ENCODE measurements at places on chromosomes 12 and 14.

DNA sequence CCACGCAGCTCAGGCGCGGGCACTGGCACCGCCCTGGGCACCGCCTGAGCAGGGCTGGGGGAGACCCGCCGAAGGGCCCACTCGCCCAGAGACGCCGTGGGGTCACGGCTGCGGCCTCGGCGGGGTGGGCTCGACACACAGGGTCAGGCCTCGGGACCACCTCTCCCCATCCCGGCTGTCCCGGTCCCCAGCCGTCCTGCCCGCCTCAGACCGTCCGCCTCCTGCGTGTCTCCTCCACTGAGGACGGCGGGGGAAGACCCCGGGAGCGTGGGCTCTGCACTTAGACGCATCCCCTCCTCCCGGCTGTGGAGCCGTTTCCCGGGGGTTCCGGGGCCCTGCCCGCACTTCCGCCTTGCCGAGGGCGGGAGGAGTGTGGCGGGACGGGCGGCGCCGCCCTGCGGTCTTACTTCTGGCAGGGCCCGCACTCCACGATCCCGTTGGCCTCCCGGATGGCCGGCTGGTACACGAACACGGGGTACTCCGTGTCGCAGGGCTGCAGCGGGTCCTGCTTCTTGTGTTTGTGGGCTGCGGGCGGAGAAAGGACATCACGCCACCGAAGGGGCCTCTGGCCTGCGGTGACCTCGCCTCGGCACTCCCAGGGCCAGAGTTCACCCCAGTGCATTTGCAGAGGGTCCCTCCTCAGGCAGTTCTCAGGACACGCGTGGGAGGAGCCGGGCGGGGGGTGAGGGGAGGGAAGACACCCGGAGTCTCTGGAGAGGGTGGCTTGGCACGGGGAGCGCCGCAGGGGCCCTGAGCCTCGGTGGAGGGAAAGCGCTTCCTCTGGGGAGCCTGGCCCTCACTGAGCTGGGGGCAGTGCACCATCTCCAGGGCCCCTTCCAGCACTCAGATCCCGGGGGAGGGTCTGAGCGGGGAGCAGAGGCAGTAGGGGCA, 23.1 kb upstream of the LRTM2 start:
- DNase-seq: no peak

GRCh38 chr12:2858944-2859421, 2.1 kb upstream of the TEX52 start:
- DNase-seq: no peak

DNA sequence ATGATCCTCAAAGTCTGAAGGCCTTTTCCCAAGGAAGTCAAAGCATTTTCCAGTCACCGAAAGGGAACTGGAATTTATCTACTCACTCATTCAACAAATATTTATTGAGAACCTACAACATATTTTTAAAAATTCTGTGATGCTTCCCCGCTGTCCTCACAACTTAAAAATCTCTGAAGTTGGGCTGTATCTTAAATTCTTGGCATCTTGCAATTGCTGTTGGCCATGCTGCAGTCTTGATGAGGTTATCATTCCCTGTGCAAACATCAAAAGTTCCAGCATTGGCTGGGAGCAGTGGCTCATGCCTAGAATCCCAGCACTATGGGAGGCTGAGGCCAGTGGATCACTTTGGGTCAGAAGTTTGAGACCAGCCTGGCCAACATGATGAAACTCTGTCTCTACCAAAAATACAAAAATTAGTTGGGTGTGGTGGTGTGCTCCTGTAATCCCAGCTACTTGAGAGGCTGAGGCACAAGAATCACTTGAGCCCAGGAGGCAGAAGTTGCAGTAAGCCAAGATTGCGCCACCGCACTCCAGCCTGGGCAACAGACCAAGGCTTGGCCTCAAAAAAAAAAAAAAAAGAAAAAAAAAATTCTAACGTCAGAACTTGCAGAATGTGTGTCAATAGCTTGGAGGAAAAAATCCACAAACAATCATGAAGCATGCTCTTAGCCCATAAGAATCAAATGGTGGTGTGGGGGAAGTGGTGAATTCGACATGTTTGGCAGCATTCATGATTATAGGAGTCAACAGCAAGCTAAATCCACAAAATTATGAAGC, 34.9 kb downstream of the CCDC177 start:
- DNase-seq: no peak

- no peak for DNase-seq
These were observed 50.0 kb downstream of the SSPN start for GRCh38 chr12:26245175-26245942.

- DNase-seq: no peak
These were observed 141.8 kb downstream of the VRK1 start for GRCh38 chr14:96938946-96939345.

- DNase-seq: no peak
These were observed 5.1 kb downstream of the TESC start for GRCh38 chr12:117093918-117094630.

GRCh38 chr14:61753631-61754030, 8.6 kb upstream of the SNAPC1 start:
- DNase-seq: no peak

GRCh38 chr12:6751767-6752166, 1.2 kb downstream of the MLF2 start:
- DNase-seq: no peak

- no peak for DNase-seq
These were observed 350.5 kb upstream of the PDE3A start for GRCh38 chr12:20017802-20018201.

- DNase-seq: no peak
These were observed 151.0 kb downstream of the BCAT1 start for GRCh38 chr12:24797901-24798300.

- peak; percentile 58 for DNase-seq
These were observed 729 bp upstream of the GAPDH start for GRCh38 chr12:6533653-6533922.

- no peak for DNase-seq
These were observed 36.5 kb downstream of the SLC8B1 start for GRCh38 chr12:113298472-113298817.

DNA sequence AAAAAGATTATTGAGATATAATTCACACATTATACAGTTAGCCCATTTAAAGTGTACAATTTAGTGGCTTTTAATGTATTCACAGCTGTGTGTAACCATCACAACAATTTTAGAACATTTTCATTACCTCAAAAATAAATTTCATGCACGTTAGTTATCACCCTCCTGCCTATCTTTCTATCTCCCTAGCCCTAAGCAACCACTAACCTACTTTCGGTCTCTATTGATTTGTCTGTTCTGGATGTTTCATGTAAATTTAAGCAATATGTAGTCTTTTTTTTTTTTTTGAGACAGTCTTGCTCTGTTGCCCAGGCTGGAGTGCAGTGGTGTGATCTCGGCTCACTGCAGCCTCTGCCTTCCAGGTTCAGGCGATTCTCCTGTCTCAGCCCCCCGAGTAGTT, 439.4 kb downstream of the PCNX1 start:
- no peak for DNase-seq

- DNase-seq: no peak
These were observed 194.5 kb upstream of the GZMB start for GRCh38 chr14:24828486-24828885.

GRCh38 chr12:108381787-108382436, 42.8 kb upstream of the CMKLR1 start:
- no peak for DNase-seq

DNA sequence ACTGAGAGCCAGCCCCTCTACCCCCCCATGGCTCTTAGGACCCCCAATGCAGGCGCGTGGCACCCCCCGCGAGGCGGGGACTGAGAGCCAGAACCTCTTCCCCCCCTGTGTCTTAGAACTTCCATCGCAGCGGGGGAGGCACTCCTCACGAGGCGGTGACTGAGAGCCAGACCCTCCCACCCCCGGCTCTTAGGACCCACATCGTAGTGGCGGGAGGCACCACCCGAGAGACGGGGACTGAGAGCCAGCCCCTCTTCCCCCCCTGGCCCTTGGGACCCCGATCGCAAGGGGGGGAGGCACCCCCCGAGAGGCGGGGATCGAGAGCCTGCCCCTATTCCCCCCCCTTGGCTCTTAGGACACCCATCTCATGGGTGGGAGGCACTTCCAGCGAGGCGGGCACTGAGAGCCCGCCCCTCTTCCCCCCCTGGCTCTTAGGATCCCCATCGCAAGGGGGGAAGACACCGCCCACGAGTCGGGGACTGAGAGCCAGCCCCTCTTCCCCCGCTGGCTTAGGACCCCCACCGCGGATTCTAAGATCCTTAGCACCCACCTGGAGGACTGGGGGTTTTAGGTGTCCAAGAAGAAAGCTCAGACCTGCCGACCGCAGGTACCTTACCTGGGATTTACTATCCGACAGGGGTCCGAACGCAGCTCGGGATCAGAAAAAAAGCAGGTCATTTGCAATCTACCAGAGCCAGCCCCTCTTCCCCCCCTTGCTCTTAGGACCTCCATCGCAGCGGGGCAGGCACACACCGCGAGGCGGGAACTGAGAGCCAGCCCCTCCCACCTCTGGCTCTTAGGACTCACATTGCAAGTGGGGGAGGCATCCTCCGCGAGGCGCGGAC, 44.9 kb downstream of the DDX11 start:
- no peak for DNase-seq

DNA sequence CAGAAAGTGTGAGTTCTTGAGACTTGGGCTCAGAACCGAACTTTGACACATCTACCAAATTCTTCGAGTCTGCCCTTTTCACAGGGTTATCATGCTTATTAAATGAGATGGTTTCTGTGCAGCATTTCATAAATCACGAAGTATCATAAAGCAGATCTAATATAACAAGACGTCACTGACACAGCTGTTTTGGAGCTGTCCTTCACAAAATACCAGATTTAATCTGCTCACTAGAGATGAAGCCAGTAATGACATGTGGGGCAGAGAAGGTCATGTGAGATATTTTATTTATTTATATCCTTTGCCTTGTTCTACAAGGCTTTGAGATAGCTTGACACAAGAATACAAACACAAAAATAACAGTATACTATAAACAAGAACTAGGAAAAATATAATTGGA, 127.0 kb downstream of the RPAP3 start:
- no peak for DNase-seq

GRCh38 chr14:81571437-81571836, 37.8 kb upstream of the SEL1L start:
- no peak for DNase-seq

DNA sequence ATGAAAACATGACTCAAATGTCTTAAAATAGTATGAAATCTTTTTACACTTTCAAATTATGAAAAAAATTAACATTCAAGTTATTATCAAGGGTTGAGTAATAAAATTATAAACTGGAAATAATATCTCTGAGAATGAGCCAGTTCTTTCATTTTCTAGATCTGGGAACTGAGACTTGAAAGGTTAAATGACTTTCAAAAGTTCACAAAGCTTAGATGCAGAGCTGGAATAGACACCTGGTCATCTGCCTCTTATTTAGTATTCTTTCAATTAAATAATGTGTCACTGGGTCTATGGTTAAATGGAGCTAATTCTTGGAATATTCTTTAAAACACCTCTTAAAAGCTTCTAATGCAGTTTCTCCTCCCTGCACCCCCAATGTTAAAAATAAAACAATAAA, 86.6 kb downstream of the CDK17 start:
- DNase-seq: no peak

- DNase-seq: no peak
These were observed 243.1 kb downstream of the AKAP6 start for GRCh38 chr14:32571995-32572866.

GRCh38 chr14:60485598-60486251, at the start of gene C14orf39:
TSS of gene C14orf39 (minus strand) at chr14:60486063. CDS start at chr14:60485078, 985 bp downstream.
- no peak for DNase-seq

DNA sequence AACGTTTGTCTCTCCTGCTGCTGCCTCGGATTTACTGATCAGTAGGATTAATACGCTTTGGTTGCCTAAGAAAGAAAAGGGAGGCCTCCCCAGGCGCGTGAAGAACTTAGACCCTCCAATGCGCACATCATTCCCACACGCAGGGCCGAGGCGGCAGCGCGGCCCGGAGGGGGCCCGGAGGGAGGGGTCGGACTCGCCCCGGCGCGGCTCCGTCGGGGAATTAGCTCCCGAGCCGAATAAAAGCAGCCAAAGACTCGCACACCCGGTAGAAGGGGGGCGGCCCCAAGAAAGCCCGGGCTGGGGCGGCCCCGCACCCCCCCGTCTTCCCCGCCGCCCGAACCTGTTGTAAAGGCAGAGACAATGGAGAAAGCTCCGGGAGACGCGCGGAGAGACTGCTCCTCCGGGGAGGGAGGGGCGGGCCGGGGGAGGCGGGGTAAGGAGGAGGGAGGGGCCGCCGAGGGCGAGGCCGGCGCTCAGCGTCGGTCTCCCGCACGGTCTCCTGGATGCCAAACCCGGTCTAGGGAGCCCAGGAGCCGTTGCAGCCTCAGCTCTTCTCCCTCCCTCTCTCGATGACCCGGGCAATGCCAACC, at the start of gene NELL2:
TSS of gene NELL2 (minus strand) at position 362 of the 590 bp plus-strand sequence. CDS start 446 bp downstream, outside the sequence.
- DNase-seq: no peak

- DNase-seq: no peak
These were observed 9.6 kb downstream of the CRADD start for GRCh38 chr12:93686572-93687356.

GRCh38 chr12:1328391-1328790, 266.0 kb downstream of the FBXL14 start:
- DNase-seq: no peak

- no peak for DNase-seq
These were observed 4.5 kb downstream of the RAB5B start for GRCh38 chr12:55978393-55978792.

DNA sequence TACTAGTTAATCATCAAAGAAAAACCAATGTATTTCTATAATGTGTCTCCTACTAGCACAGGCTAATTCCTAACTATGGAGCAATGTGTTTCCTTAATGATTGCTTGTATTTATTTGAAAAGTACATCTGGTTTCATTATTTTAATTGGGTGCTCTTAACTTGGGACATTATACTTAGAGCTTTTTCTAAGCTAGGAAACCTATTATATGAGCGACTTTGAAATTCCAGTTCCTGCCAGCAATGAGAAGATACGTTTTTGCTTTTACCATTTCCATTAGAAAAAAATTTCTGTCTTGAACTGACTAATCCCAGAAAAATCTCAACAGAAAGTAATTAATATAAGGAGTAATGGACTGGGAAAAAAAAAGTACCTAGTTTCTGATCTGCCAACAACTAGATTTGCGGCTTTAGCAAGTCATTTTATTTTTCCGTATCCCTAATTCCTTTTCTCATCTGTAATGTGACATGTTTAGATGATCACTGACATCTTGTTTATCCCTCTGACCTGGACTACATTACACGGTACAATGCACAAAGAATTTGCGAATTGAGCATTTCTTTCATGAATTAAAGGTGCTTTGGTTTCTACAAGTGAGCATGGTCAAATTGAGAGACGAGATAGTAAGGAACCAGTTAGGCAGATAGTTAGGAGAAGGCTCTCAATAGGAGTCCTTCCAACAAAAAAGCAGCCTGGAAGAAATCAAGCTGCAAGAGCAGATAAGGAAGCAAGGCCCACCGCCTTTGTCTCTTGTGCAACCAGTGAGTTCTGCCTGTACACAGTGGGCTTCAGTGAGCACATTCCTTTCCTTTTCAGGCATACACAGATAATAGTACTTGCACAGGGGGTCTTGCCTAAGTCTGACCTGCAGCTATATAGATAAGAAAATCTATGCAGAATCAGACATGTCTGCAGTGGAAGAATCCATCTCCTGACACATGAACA, 1765.0 kb upstream of the FLRT2 start:
- DNase-seq: no peak

DNA sequence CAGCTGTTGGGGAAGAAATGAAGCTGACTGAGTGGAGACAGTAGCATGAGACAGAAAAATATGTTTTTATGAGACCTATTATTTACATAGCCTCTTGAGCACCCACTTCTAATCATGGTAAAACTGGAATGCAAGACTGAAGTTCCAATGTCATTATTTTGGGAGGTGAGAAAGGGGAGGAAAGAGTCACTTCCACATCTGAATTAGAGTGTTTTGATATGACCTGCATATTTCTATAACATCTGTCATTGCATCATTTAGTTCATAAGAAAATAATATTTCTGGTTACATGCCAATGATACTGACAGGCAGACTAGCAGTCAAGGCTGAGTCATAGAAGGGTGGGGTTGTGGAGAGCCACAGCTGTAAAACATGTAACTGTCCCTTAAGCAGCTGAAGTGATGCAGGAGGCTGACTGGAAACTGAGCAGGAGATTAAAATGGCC, 26.7 kb downstream of the NTN4 start:
- DNase-seq: peak; percentile 51

All from amniotic stem cell (primary cell).